ENCODE measurements at places on chromosomes 16 and 17.

GRCh38 chr17:8372422-8372821 lies 4.1 kb downstream of the KRABD2 start:
- H3K27ac ChIP-seq, result no peak overlapping the region
- H3K4me3 ChIP-seq, result no peak overlapping the region
- H3K4me1 ChIP-seq, result peaks cover 15% of the 10 kb centered on the region
- DNase-seq, result no peak

DNA sequence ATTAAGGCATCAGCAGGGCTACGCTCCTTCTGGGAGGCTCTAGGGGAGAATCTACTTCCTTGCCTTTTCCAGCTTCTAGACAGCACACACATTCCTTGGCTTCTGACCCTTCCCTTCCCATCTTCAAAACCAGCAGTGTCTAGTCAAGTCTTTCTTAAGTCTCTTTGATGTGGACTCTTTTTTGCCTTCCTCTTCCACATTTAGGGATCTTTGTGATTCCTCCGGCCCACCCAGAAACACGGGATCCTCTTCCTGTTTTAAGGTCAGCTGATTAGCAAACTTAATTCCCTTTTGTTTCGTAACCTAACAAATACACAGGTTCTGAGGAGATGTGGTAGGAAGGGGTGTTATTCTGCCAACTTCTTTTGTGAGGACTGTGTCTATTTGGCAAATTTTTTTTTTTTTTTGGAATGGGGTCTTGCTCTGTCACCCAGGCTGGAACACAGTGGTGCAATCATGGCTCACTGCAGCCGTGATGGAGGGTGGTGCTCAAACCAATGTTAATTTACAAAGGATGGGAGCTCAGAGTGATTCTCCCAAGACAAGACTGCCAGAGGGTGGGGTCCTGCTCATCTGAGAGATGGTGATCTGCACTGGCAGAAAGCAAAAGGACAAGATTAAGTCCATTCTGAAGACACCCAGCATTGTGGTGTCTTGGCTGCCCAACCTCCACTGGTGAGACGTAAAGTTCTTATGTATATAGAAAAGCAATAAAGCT lies 14.7 kb downstream of the KNOP1 start:
- H3K4me3 ChIP-seq, result no peak overlapping the region
- no peak overlapping the region for H3K27ac ChIP-seq
- H3K36me3 ChIP-seq, result peaks cover 17% of the 10 kb centered on the region
- no peak for DNase-seq

DNA sequence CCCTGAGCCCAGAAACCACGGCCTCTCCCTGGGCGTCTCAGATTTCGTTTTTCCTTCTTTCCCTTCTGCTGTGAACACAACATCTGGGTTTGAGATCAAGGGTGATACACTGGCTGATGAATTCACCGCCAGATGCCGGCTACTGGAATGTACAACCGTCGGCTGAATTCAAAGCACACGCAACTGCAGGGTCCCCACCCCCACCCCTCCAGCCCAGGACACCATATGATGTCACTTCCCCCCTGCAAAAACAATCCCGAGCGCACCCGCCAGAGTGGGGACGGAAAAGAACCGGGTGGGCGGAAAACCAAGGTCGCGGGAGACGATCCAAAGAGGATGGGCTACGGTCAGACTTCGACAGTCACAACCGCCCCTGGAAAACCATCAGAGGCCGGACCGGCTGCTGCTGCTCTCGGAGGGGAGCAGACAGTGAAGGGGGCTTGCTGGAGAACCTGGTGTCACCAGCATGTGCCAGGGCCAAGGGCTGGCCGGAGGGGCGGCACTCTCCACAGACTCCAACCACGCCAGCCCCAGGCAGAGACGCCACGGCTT lies 23.3 kb downstream of the CEP295NL start:
- H3K4me3 ChIP-seq, result peak overlapping the region; percentile 53
- no peaks in the 10 kb centered on the region for H3K27me3 ChIP-seq
- H3K27ac ChIP-seq, result no peak overlapping the region
- no peak for DNase-seq
- H3K36me3 ChIP-seq, result no peaks in the 10 kb centered on the region

DNA sequence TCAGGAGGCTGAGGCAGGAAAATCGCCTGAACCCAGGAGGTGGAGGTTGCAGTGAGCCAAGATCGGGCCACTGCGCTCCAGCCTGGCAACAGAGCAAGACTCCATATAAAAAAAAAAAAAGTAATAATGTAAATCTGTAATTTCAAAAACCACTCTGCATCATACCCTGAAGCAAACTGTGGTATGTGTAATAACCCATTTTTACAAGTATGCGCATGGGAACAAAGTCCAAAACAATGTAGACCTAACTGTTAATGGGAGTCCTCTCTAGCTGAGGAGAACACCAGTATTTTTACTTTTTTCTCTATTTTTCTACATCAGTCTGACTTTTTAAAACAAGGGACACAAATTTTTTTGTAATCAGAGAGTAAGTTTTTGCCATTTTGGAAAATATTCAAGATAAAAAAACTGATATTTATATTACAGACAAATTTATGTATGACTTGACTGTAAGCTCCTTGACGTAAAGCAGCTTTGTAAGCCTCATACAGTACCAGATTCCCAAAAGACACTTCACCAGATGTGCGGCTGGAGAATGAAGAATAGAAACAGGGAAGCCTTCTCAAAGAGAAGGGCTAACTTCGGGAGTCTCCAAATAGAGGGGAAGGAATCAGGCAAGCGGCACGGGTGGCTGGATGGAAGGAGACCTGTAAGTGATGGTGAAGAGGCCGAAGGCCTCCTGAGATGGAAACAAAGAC lies 25.7 kb downstream of the CMTM4 start:
- no peak overlapping the region for H3K4me3 ChIP-seq
- DNase-seq, result no peak
- H3K27ac ChIP-seq, result no peak overlapping the region
- no peaks in the 10 kb centered on the region for H3K27me3 ChIP-seq

DNA sequence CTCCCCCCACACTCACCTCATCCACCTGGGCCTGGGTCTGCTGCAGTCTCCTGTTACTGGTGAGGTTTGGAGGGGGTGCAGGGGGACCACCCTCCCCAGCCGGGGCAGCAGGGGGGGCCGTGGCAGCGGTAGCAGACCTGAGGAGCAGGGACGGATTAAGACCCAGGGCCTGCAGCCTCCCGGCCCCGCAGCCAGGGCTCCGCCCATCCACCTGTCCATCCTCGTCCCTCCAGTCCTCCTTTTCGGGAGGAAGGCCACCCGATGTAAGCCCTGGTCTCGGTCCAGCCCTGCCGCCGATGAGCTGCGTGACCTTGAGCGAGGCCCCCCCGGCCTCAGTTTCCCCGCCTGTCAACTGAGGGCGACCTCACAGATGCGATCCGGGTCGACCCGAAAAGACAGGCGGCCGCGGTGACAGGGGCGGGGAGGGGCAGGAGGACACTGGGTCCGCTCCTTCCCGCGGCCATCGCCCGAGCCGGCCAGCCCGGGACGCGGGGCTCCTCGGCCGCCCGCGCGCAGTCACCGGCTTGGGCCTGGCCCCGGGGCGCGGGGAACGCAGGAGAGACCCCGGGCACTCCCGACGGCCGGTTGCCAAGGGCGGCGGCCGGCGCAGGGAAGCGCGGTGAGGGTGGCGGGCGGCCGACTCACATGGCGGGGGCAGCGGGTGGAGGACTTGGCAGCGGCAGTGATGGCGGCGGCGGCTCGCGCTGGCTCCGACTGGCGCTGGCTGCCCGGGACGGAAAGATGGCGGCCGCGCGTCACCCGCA lies at the start of gene VAMP2:
Gene VAMP2, minus strand, starts transcription at position 716 of the 764 bp plus-strand sequence. Its CDS starts 69 bp downstream, at position 647.
- peak within 1 kb of the TSS; percentile 96 for H3K4me3 ChIP-seq
- H3K4me1 ChIP-seq, result peaks cover 60% of the 10 kb centered on the region
- DNase-seq, result peak; percentile 88
- peaks cover 30% of the 10 kb centered on the region for H3K36me3 ChIP-seq

DNA sequence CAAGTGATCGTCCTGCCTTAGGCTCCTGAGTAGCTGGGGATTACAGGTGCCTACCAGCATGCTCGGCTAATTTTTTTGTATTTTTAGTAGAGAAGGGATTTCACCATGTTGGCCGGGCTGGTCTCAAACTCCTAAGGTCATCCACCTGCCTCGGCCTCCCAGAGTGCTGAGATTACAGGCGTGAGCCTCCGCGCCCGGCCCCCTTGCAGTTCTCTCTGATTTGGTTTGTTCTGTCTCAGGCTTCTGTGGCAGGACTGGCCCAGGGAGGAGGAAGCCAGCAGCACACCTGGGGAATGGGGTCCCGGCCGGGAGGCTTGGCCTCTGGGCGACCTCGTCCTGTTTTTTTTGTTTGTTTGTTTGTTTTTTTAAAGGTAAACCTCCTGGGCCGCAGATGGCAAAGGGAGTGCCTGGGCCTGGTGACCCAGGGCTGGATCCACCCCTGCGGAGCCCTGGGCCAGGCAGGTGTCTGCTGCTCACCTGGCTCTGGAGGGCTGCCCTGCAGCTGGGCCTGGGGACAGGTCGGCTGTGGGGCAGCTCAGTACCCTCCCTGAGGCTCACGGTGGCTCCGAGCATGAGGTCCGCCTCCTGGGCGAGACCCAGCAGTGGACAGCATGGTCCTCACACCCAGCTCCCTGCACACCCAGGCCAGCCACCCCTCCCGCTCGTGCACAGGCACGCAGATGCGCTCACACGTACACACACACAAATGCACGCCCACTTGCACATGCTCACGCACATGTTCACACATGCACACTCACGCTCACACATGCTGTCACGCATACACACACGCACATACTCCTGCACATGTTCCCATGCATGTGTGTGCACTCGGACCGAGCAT lies 3.3 kb upstream of the NUDT16L1 start:
- no peaks in the 10 kb centered on the region for H3K27me3 ChIP-seq
- H3K4me3 ChIP-seq, result no peak overlapping the region
- no peak overlapping the region for H3K27ac ChIP-seq
- peaks cover 21% of the 10 kb centered on the region for H3K4me1 ChIP-seq
- no peak for DNase-seq
- H3K36me3 ChIP-seq, result peaks cover 4% of the 10 kb centered on the region

GRCh38 chr17:29250666-29251065 lies 4.0 kb downstream of the CRYBA1 start:
- H3K36me3 ChIP-seq, result no peaks in the 10 kb centered on the region
- H3K4me1 ChIP-seq, result no peaks in the 10 kb centered on the region
- H3K27me3 ChIP-seq, result no peaks in the 10 kb centered on the region
- H3K27ac ChIP-seq, result no peak overlapping the region

GRCh38 chr17:74186498-74186897 lies 17.0 kb upstream of the RPL38 start:
- H3K4me1 ChIP-seq, result no peaks in the 10 kb centered on the region
- no peaks in the 10 kb centered on the region for H3K36me3 ChIP-seq
- no peak overlapping the region for H3K4me3 ChIP-seq

GRCh38 chr17:42347198-42347597 lies 41.0 kb downstream of the STAT3 start:
- no peaks in the 10 kb centered on the region for H3K27me3 ChIP-seq
- H3K4me3 ChIP-seq, result no peak overlapping the region
- H3K36me3 ChIP-seq, result peaks cover 14% of the 10 kb centered on the region
